Endodermal cell (in vitro differentiated cells): ENCODE measurements at places on chromosomes 16 and 17. TPM values are rescaled to one million over a fixed set of nuclear protein-coding genes. Genes with fewer than 3 reads are reported as not detected.

Gene SMURF2
- 33.6 to 36.8 TPM (median 34.6 TPM) in 3 replicates for total RNA-seq

Gene CA10
- total RNA-seq, result 0.29 and 0.37 TPM in 2 replicates

Gene ABCA3
- 3.3 to 4.0 TPM (median 3.3 TPM) in 3 replicates for total RNA-seq

DNA sequence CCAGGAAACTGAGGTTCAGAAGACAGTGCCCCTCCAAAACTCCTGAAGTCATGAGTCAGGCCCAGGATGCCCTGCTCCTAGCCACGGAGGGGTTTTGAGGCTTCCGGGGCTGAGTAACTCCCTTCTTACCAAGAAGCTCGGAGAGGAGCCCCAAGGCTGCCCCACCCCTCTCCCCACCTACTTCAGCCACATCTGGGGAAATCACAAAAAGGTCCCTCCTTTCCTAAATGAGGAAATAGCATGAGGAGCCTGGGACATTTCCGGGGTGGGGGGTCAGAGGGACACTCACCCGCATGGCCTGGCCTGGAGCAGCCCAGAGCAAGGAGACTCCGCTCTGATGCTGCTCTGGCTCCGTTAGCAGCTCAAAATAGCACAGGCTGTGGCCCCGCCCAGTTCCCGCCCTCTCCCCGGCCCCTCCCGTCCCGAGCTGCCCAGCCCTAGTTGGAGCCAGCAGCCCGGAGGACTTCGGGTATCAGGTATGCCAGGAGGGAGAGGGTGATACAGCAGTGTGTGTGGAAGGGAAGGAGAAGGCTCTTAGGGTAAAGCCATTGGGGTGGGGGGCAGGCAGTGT lies 40.1 kb downstream of the MYO18A start:
- DNase-seq, result peak; percentile 94

- DNase-seq, result no peak
Measured at GRCh38 chr17:81607431-81607830, 29.5 kb downstream of the NPLOC4 start.
